Germinal center (tissue), 1 donor: ENCODE measurements at places on chromosomes 6 and 20.

GRCh38 chr6:74357321-74357720 is 661.3 kb downstream of the CD109 start:
- DNase-seq: no peak

- DNase-seq: no peak
Measured at GRCh38 chr6:12022953-12023388, 10.9 kb downstream of the HIVEP1 start.

- no peak for DNase-seq
Measured at GRCh38 chr6:142284419-142284818, 17.4 kb upstream of the ADGRG6 start.

DNA sequence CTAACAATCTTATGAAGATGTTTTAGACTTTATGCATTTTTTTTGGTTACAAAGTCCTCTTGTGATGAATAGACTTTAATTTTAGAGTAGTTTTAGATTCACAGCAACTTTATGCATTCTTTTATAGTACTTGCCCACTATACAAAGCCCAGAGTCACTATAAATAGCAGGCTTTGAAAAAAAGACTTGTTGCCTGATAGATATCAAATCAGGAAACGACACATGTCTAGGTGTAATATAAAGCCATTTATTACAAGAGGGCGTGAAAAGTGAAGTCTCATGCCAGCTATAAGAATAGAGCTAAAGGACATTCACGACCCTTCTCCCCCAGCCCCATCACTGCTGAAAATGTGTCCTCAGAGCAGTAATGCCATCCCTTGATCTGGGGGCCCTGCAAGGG is 78.0 kb upstream of the MRPS10 start:
- DNase-seq: no peak

DNA sequence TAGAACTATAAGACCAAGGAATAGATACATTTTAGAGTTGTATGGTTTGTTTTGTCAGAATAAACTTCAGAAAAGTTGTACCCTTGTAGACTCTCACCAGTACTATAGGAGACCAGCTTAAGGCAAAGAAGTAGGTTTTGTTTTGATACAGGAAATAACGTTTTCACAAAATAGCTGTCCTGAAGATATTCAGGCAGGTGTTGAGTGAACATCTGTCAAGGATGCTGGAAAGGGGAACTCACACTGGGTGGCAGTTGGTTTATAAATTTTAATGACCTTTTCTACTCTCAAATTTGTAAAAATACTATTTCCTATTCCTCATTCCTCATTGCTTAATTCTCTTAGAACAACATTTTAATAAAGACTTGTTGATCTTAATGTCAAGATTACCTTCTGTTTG is 174.0 kb upstream of the MAN1A1 start:
- no peak for DNase-seq

- DNase-seq: no peak
Measured at GRCh38 chr20:42261766-42262270, 643.6 kb upstream of the CHD6 start.

GRCh38 chr6:143321491-143322086 is 128.9 kb downstream of the ADAT2 start:
- DNase-seq: no peak

DNA sequence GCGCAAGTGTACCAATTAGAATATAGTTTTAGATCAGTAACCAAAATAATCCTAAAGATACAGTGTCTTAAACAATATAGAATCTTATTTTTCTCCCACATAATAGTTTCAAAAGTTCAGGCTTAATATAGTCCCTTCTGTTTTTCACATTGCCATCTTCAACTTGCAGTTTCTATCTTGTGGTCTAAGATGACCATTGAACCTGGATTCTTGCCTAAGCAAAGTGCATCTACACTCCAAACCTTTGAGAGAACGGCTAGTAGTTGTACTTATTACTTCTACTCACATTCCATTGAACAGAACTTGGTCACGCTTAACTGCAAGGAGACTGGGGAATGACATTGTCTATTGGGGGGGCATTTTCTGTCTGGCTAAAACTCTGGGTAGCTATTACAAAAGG is 373.0 kb downstream of the LMBRD1 start:
- no peak for DNase-seq

DNA sequence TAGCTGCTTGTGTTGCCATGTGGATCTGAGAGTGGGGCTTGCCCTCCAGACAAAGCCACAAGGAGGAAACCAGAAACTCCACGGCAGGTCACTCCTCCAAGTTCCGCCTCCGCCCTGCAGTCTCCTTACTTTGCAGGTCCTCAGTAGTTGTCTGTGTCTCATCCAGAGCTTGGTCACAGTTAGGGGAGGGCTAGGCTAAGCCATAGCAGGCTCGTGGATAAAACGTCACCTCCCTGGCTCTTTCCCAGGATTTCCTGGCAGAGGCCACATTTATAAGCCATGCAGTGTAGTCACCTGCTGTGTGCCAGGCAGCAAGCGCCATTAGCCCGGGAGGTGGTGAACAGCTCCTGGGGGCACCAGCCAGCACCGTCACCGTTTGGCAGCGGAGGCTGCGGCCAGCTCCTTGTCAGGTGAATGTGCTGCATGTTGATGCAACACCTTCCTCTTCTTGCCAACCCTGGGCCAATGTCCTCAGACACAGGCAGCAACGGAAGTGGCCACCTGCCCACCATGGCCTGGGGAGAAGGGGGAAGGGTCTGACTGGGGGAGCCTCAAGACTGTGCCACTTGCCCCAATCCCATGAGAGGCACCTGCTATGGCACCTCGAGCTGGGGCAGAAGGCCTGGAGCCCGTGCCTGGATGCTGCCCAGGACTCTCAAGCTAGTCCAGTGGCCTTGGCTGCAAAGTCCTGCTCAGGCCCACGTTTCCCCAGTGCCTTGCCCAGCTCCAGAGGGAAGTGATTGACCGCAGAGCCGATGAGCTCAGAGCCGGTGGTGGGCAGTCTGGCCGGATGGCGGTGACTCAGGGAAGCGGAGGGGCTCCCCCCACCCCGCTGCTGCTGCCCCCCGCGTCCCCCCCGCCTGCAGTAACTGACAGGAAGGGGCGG is 39.0 kb upstream of the SLCO4A1 start:
- peak; percentile 25 for DNase-seq

- no peak for DNase-seq
Measured at GRCh38 chr6:24080711-24081110, 45.3 kb upstream of the NRSN1 start.

GRCh38 chr6:83185096-83185495 is 8.0 kb downstream of the PGM3 start:
- DNase-seq: no peak

GRCh38 chr6:53263917-53264316 is 84.8 kb downstream of the ELOVL5 start:
- no peak for DNase-seq

- DNase-seq: peak; percentile 84
Measured at GRCh38 chr20:4813076-4813862, 91.6 kb downstream of the PRND start.

GRCh38 chr20:63842258-63842657 is 11.2 kb upstream of the ZBTB46 start:
- no peak for DNase-seq

DNA sequence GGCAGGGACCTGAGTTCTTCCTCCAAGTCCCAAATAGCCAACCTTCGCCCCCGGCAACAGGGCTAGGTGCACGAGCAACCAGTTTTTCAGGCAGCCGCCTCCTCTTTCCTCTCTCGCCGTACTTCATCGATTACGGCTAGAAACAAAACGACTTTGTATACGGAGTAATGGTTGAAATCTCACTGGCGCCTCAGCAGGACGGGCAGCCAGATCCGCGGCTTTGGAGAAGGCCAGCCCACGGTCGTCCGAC is 333 bp upstream of the SMIM13 start:
- no peak for DNase-seq

DNA sequence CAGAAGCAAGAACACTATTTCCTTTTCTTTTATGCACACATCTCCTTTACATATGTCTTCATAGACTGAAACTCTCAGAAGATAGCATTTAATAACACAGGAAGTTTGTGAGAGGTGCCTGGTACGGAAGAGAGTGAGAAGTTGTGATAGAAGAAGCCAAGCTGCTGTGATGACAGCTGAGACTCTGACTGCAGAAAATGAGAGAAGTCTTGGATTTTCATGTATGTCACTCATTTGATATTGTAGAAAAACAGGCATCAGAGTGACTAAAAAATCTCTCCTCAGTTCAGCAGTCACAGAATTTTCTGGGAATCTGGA is 154.9 kb upstream of the BMP2 start:
- DNase-seq: no peak

GRCh38 chr6:37074053-37074827 is 68.8 kb downstream of the FGD2 start:
- no peak for DNase-seq
